ENCODE measurements at places on chromosomes 11 and 22.

DNA sequence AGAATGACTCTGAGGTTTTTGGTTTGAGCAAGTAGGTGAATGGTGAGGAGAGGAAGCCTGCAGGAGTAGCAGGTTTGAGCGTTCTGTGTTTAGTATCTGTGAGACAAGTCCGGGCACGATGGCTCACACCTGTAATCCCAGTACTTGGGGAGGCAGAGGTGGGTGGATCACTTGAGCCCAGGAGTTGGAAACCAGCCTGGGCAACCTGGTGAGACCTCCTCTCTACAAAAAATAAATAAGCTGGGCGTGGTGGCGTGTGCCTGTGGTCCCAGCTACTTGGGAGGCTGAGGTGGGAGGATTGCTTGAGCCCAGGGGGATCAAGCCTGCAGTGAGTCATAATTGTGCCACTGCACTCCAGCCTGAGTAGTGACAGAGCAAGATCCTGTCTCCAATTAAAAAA, 9.7 kb upstream of the CENATAC start:
- DNase-seq: no peak

DNA sequence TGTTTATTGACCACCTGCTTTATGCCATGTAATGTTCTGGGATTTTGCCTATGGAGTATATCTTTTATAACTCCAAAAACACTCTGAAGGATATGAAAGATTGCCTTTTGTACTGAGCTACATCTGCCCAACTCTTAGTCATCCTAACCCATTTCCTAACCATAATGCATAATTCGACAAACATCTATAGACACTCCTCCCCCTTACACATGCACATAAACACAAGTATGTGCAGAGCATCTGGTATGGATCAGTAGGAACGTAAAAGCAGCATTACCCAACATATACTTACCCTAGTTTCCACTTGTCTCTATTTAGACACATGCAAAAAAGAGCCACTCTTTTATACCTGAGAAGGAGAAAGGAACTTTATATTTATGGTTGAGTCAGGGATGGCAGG, 272.8 kb downstream of the FAM76B start:
- no peak for DNase-seq

- no peak for DNase-seq
Measured at GRCh38 chr11:91805293-91805692, 419.3 kb upstream of the FAT3 start.

DNA sequence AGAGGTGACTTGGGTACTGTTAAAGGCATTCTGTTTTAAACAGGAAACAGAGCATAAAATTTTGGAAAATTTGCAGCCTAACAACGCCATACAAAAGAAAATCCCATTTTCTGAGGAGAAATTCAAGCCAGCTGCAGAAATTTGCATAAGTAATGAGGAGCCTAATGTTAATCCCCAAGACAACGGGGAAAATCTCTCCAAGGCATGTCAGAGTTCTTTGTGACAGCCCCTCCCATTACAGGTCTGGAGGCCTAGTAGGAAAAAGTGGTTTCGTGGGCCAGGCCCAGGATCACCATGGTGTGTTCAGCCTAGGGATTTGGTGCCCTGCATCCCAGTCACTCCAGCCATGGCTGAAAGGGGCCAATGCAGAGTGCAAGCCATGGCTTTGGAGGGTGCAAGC, 1333.1 kb upstream of the TENM4 start:
- no peak for DNase-seq
